ENCODE measurements at places on chromosomes 5 and 9.

DNA sequence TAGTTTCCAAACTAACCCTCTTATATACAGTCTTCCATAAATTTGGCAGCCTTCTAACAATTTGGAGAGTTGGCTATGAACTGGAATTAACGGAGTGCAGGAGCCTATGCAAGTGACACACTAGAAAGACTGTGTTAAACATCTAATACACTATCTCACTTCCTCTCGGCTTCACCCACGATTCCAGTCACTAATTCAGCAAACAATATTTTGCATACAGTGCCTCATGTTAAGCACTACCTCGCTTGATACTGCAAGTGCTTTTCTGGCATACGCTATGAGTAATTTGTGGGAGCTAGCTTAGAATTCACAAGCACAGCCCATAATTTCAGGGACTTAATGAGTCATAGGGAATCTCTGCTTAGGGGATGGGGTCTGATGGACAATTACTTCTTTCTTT is 102.5 kb downstream of the ST8SIA4 start:
- no peak for DNase-seq

GRCh38 chr5:125112196-125112595 is 365.8 kb upstream of the ZNF608 start:
- DNase-seq = no peak

DNA sequence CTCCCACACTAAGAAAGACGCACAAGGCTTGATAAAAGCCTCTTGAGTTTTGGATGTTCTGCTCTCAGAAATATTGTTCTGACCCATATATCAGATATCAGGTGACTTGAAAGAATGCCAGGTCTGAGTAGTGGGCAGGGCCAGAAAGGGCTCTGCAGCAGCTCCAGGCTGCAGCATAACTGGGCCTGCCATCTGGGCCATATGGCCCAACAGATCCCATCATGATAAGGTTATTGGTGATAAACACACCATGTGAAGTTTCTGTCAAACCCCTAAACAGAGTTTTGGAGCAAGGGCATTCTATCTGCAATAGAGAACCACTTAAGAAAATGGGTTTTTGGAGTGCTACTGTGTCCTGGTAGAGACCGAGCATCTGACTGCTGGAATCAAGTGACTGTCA is 29.8 kb upstream of the NPM1 start:
- peak; percentile 47 for DNase-seq

- no peak for DNase-seq
Observed at GRCh38 chr9:110293248-110293647, 36.9 kb upstream of the TXN start.

GRCh38 chr9:116661037-116661954 is 25.8 kb upstream of the TRIM32 start:
- DNase-seq = peak; percentile 74
